ENCODE measurements at places on chromosomes 2 and 18.

DNA sequence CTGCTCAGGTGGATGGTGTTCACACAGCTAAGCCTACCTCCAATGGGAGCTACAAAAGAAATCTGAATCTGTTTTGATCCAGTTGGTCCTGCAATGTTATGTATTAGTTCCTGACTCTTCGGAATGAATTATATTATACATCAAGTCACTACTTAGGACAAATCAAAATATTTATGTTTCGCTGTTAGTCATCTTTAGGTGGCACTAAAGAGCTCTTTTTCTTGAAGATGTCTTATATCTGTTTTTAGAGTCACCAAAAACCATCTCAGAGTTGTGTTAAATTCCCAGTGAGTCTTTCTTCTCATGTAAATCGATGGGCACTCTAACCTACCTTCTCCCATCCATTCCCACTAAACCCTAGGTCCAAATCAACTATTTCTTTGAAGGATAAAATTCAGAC is 2.2 kb downstream of the DNER start:
- DNase-seq: no peak

DNA sequence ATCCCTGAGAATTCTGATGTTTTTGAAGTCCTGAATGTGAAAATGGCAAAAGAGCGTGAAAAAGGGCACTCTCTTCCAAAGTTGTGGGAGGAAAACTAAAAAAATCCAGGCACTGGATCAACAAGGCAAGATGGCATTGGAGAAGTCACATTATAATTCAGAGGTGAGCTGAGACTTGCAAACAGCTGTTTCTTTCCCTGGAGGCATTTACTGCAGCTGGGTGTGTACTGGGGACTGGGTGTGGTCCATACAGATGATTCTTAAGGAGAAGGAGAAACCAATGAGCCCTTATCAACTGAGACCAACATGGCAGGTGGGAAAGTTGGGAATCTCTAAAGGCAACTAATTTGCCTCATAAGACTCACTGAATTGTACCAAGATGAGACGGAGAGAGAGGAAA is 313.9 kb downstream of the TRIB2 start:
- DNase-seq: no peak

- DNase-seq: no peak
Observed at GRCh38 chr18:3577281-3577855, 127.4 kb downstream of the TGIF1 start.

- DNase-seq: peak; percentile 61
Observed at GRCh38 chr2:170930131-170930990, 1.3 kb downstream of the GORASP2 start.

GRCh38 chr2:238567996-238568395 is 141.3 kb downstream of the ASB1 start:
- DNase-seq: no peak

- DNase-seq: no peak
Observed at GRCh38 chr18:38174173-38174572, 608.6 kb upstream of the CELF4 start.

GRCh38 chr18:11425211-11425610 is 184.2 kb upstream of the SLC35G4 start:
- no peak for DNase-seq

GRCh38 chr2:46647766-46648742 is 168.7 kb downstream of the TMEM247 start:
- no peak for DNase-seq

DNA sequence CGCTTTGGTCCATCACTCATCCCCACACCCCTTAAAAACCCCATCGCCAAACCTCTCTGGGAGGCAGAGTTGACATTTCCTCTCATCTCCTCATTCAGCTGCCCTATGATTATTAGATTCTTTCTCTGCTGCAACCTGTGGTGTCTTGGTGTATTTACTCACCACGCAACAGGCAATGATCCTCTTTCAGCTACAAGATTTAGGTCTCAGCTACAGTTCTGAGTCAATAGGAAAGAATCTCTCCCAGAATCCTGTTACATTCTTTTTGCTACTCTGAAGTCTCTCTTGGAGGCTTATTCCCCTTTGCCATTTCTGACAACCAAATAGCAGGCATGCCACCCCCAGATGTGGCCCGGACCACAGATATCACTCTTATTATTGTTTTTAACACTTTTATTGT is 468.3 kb upstream of the GYPC start:
- DNase-seq: no peak

GRCh38 chr2:238141541-238142318 is 3.3 kb downstream of the KLHL30 start:
- DNase-seq: no peak

- DNase-seq: no peak
Observed at GRCh38 chr18:32511147-32511546, 40.5 kb upstream of the GAREM1 start.

- no peak for DNase-seq
Observed at GRCh38 chr2:69007603-69008002, 5.4 kb upstream of the ANTXR1 start.

GRCh38 chr2:176745543-176746200 is 466.9 kb upstream of the HNRNPA3 start:
- DNase-seq: no peak

- DNase-seq: no peak
Observed at GRCh38 chr2:23241611-23242245, 143.3 kb upstream of the KLHL29 start.

Data from activated naive CD8-positive, alpha-beta T cell treated with anti-CD3 and anti-CD28 coated beads for 36 hours (primary cell).